ENCODE measurements at places on chromosomes 5 and 9. TPM values are rescaled to one million over a fixed set of nuclear protein-coding genes. Genes with fewer than 3 reads are reported as not detected.

DNA sequence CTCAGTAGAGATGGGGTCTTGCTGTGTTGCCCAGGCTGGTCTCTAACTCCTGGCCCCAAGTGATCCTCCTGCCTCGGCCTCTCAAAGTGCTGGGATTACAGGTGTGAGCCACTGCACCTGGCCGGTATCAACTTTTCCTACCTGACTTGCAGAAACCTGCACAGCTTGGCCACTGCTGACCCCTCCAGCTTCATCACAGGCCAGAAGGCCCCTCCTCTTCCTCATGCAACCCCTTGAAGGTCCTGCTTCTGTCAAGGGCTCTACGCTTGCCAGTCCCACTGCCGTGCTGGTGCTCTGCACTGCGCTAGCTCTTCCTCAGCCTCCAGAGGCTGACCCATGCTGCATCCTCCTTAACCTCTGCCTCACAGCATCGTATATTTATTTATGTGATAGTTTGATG is 32.5 kb upstream of the RNU6ATAC start:
- no peaks in the 10 kb centered on the region for H3K4me1 ChIP-seq
- H3K36me3 ChIP-seq = no peaks in the 10 kb centered on the region
- H3K27ac ChIP-seq = no peak overlapping the region
- DNase-seq = no peak

DNA sequence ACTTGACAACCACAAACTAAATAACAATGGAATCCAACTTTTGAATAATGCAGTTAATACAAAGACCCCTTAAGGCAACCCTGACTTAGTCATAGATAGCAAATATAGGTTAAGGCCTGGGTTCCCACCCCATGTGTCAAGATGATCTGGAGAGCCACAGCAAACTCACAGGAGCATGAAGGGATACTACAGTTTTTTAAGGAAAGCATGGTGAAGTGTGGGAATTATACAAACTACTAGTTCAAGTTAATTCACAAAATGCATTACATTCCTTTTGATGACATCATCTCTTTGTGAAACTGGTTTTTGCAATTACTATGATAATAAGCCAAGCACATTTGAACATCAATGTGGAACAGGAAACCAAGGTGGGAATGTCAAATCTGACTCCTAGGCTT is 50.6 kb downstream of the LHFPL2 start:
- no peak for DNase-seq
- H3K4me1 ChIP-seq = no peaks in the 10 kb centered on the region
- no peaks in the 10 kb centered on the region for H3K27me3 ChIP-seq
- no peaks in the 10 kb centered on the region for H3K36me3 ChIP-seq

Gene PCDHGA10
- 2.2 TPM for total RNA-seq

- H3K36me3 ChIP-seq = no peaks in the 10 kb centered on the region
- no peak overlapping the region for H3K4me3 ChIP-seq
- no peak for DNase-seq
Observed at GRCh38 chr9:127033061-127033460, 89.4 kb downstream of the ANGPTL2 start.

Gene SLC35D2
- total RNA-seq = 13.7 TPM

- H3K4me3 ChIP-seq = no peak overlapping the region
- no peak for DNase-seq
- H3K4me1 ChIP-seq = peaks cover 5% of the 10 kb centered on the region
Observed at GRCh38 chr9:128007566-128008138, 26.9 kb upstream of the EEIG1 start.

Gene TXNDC8
- not detected for total RNA-seq

- H3K4me3 ChIP-seq = no peak overlapping the region
- no peaks in the 10 kb centered on the region for H3K4me1 ChIP-seq
- H3K27ac ChIP-seq = no peak overlapping the region
- H3K27me3 ChIP-seq = no peaks in the 10 kb centered on the region
- no peaks in the 10 kb centered on the region for H3K36me3 ChIP-seq
- DNase-seq = no peak
Observed at GRCh38 chr5:92944337-92944736, 636.7 kb downstream of the NR2F1-AS1 start.

GRCh38 chr5:56056875-56057274 is 62.1 kb upstream of the IL6ST start:
- H3K27ac ChIP-seq = no peak overlapping the region
- no peak overlapping the region for H3K4me3 ChIP-seq
- no peak for DNase-seq
- H3K27me3 ChIP-seq = no peaks in the 10 kb centered on the region

- no peak for DNase-seq
- no peaks in the 10 kb centered on the region for H3K27me3 ChIP-seq
- no peak overlapping the region for H3K4me3 ChIP-seq
- no peak overlapping the region for H3K27ac ChIP-seq
- H3K36me3 ChIP-seq = no peaks in the 10 kb centered on the region
Observed at GRCh38 chr9:108040783-108041182, 551.2 kb upstream of the KLF4 start.

- DNase-seq = no peak
- no peak overlapping the region for H3K4me3 ChIP-seq
Observed at GRCh38 chr9:87359958-87360601, 137.6 kb upstream of the DAPK1 start.

GRCh38 chr9:125262294-125262991 is 817 bp downstream of the GAPVD1 start:
- H3K36me3 ChIP-seq = no peaks in the 10 kb centered on the region
- H3K4me3 ChIP-seq = peak overlapping the region; percentile 90
- H3K27ac ChIP-seq = no peak overlapping the region
- DNase-seq = no peak
- no peaks in the 10 kb centered on the region for H3K27me3 ChIP-seq
- 0 out of 2 replicates have a peak, but pooled peaks cover 2% of the 10 kb centered on the region for H3K4me1 ChIP-seq

GRCh38 chr5:38117784-38118479 is 140.4 kb upstream of the EGFLAM start:
- H3K27ac ChIP-seq = no peak overlapping the region

DNA sequence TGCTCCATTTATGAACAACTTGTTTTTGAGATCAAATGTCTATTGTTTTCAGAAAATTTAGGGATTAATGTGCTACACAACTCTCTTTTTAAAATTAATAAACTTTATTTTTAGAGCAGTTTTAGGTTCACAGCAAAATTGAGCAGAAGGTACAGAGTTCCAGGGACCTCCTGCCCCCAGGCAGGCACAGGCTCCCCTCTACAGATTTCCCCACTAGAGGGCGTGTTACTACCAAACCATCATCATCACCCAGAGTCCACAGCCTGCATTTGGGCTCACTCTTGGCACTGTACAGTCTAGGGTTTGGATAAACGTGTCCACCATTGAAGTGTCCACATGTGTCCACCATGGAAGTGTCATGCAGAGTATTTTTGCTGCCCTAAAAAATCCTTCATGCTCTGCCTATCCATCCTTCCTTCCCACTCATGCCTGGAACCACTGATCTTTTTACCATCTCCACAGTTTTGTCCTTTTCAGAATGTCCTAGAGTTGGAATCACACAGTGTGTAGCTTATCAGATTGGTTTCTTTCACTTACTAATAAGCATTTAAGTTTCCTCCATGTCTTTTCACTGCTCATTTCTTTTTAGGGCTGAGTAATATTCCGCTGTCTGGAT is 61.7 kb downstream of the MRPL36 start:
- no peaks in the 10 kb centered on the region for H3K4me1 ChIP-seq
- no peaks in the 10 kb centered on the region for H3K36me3 ChIP-seq
- H3K4me3 ChIP-seq = no peak overlapping the region
- no peak overlapping the region for H3K27ac ChIP-seq
- no peak for DNase-seq
- no peaks in the 10 kb centered on the region for H3K27me3 ChIP-seq

DNA sequence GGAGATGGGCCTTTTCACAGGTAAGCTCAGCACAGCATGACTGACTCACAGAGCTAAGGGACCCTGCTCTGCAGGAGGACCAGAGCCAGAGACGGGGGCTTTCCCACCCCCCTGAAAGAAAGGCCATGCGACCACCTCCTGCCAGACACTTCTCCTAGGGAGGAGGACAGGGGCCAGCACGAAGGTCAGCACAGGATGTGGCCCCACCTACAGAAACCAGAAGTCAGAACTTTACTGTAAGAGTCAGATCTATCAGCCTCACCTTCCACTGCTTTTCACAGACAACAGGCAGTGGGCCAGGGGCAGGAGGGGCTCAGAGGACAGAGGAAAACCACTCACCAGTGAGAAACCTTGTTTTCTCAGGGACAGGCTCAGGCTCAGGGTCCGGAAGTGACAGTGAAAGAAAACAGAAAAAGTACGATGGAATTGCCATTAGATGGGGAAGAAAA is 37.9 kb downstream of the CCNJL start:
- no peak for DNase-seq
- no peaks in the 10 kb centered on the region for H3K27me3 ChIP-seq
- H3K4me1 ChIP-seq = peaks cover 17% of the 10 kb centered on the region
- no peak overlapping the region for H3K27ac ChIP-seq
- H3K4me3 ChIP-seq = no peak overlapping the region

DNA sequence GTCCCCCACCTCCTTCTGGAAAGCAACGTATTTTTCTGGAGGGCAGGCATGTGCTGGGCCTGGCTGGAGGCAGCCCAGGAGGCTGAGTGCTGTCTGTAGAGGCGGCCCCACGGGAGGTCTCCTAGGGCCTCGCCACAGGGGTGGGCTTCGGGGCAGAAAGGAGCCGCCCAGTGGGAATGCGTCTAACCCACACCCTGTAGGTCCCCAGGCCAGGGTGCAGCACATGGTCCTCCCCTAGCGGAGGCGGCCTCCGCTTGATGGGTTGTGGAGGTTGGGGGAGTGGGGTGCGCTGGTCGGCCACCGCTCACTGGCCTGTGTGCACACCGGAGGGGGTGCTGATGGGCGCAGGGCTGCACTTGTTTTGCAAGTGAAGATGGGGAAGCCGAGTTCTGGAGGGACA is 48.3 kb upstream of the UBAC1 start:
- no peaks in the 10 kb centered on the region for H3K4me1 ChIP-seq
- no peak overlapping the region for H3K27ac ChIP-seq
- DNase-seq = no peak
- H3K27me3 ChIP-seq = no peaks in the 10 kb centered on the region
- H3K36me3 ChIP-seq = no peaks in the 10 kb centered on the region

Gene CCL27
- not detected for total RNA-seq

DNA sequence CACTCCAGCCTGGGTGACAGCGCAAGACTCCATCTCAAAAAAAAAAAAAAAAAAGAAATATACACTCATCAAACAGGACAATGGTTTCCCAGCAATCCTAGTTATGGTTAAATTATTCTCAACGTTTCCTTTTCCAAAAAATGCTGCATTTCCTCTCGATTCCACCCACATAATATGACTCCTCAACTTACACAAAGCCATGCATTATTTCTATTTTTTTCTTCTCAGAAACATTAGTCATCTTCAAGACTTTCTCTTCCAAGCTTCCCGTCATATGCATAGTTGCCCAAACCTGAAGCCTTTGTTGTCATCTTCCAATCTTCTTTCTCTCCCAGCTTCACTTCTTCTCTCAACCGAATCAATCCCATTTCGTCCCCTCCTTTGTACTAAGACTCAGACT is 61.4 kb upstream of the RANBP6 start:
- no peaks in the 10 kb centered on the region for H3K36me3 ChIP-seq
- H3K4me3 ChIP-seq = no peak overlapping the region
- no peak for DNase-seq
- H3K27ac ChIP-seq = no peak overlapping the region
- H3K4me1 ChIP-seq = no peaks in the 10 kb centered on the region

Gene RANBP17
- 16.2 TPM for total RNA-seq

Gene EXOSC2
- 93.6 TPM for total RNA-seq

DNA sequence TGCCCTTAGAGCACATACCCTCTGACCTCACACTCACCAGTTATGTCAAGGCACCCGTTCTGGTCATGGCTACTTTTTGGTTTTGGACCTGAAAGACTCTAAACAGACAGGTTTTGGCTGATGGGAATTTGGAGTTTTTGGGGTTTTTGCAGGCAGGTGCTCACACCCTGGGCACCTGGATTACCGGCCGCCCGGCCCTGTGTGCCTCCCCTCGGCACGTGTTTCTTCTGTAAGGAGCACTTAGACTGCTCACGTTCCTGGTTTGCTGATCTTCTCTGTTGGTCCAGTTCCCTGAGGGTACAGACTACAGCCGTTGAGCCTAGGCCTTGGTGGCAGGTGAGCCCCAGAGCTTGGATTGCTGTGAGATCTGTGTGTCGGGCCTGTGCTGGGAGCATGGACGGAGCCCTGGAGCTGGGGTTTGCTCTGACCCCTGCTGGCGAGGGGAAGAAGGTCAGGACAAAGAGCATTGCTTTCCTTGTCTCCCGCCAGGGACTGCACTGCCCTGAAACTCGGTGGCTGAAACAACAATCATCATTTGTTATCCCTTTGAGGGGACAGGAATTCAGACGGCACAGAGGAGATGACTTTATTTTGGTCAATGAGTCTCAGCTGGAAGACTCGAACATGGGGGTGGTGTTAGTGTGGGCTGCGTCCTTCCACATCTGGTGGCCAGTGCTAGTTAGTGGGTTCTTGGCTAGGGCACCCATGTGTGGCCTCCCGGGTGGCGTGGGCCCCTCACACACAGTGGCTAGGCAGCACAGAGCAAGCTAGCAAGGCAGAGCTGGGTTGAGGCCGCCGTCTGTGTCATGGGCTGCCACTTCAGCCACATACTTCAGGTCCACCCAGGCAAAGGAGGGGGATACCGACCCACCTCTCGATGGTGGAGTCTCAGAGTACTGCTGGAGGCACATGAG is 76.4 kb downstream of the EHMT1 start:
- no peaks in the 10 kb centered on the region for H3K36me3 ChIP-seq
- no peak overlapping the region for H3K4me3 ChIP-seq
- DNase-seq = peak; percentile 86
- peaks cover 9% of the 10 kb centered on the region for H3K4me1 ChIP-seq
- H3K27me3 ChIP-seq = no peaks in the 10 kb centered on the region
- H3K27ac ChIP-seq = peak overlapping the region; percentile 56

DNA sequence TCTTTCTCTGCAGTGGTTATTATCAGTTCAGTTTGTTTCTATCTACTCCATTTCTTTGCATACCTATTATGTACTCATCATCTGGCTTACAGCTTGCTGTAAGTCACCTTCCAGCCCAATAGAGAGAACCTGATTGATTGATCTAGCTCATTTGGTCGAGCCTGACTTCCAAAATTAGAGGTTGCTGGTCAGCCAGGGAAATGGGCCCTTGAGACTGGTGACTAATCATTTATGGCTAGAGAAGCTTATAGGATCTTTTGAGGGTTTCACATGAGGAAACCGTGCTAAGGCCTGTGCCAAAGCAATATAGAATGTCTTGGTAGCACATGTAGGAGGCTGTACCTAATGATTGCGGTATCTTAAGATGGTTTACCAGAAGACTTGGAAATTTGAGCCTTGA is 5.8 kb downstream of the SREK1 start:
- H3K4me3 ChIP-seq = no peak overlapping the region
- no peaks in the 10 kb centered on the region for H3K27me3 ChIP-seq
- H3K27ac ChIP-seq = no peak overlapping the region
- DNase-seq = no peak
- no peaks in the 10 kb centered on the region for H3K4me1 ChIP-seq

DNA sequence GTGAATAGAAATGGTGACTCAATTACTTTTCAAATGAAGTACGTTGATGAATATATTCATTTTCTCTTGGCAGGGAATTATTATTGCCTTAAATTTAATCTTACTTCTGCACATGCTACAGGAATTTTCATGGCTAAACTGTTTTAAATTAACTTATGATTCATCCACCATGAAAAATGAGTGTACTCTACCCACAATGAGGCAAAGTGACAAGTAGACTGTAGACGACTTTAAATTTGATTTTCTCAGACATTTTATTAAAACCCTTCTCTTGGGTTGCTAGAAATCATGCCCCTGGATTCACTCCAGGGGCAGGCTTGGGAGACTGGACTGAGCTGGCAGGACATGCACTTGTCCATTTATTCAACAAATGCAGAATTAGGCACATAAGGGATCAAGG is 23.5 kb upstream of the ERAP2 start:
- DNase-seq = no peak
- no peaks in the 10 kb centered on the region for H3K27me3 ChIP-seq
- no peak overlapping the region for H3K4me3 ChIP-seq
- no peaks in the 10 kb centered on the region for H3K4me1 ChIP-seq
- H3K36me3 ChIP-seq = no peaks in the 10 kb centered on the region
